Stimulated activated naive CD4-positive, alpha-beta T cell (primary cell): ENCODE measurements at places on chromosomes 5 and 9.

- no peak for DNase-seq
Observed at GRCh38 chr5:102700120-102700831, 54.8 kb upstream of the PAM start.

DNA sequence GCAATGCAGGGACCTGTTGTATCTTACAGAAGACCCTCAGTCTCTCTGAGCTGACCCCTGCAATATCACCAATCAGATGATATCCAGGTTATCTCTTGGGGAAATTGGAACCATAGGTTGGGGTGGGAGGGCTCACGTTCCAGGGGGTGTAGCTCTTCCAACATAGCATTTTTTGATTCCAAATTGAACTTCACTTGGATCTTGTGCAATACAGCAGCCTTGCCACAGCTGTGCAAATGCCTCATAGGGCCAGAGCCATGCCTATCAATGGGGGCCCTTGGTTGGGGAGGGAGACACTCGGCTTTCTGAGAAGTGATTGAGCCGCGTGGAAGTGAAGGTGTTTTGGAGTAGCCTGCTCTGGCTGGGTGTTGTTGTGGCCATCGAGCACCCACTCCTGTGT is 117.2 kb upstream of the PITX1 start:
- DNase-seq: no peak

DNA sequence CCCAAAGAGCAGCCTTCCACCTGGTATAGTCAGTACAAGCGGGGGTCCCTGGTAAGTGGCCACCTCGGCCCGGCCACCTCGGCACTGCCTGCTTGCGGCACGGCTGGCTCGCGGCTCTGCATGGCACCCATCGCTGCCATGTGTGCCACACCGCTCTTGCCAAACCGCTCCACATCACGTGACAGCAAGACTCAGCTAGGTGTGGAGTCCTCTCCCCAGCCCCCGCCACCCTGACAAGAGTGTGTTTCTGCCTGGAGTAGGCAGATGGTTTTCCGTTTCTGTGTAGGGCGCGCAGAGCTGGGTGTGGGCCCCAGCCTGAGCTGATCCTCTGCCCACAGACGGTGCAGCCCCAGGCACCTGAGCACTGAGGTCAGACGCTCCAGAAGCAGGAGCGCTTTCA is 50.5 kb upstream of the FCN2 start:
- DNase-seq: no peak

- no peak for DNase-seq
Observed at GRCh38 chr5:138439477-138440158, 761 bp downstream of the REEP2 start.

- no peak for DNase-seq
Observed at GRCh38 chr5:90640484-90641059, 82.0 kb downstream of the ADGRV1 start.

DNA sequence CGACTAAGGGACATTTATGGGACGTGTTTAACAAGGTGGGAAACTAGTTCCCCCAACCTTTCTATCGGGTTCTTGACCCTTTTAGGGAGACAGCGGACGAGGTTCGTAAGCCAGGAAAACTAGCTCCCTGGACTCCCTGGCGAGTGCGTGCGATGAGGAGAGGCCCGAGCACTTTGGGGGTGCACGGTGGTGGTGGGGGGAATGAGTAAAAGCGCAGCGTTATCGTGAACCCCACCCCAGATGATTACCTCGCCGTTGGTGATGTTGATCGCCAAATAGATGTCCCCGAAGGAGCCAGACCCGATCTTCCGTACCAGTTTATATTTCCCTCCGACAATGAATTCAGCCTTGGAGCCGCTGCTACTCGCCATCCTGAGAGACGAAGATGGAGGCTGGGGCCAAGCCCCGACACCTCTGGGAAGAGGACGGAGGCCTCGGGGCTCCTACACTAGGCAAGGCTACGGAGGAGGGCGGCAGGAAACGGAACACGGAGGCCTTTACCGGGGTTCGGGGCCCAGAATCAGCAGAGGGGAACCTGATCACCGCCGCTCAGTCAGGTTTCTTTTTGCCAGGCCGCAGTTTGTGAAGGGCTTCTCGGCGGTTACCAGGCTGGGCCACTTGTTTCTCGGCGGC is 529 bp downstream of the CSNK1A1 start:
- peak; percentile 67 for DNase-seq

- no peak for DNase-seq
Observed at GRCh38 chr9:114607671-114608524, 3.2 kb upstream of the TMEM268 start.

GRCh38 chr5:74240783-74241750 is 399.5 kb downstream of the ENC1 start:
- no peak for DNase-seq

- DNase-seq: no peak
Observed at GRCh38 chr9:136203408-136204144, 1.4 kb downstream of the LHX3 start.

- DNase-seq: no peak
Observed at GRCh38 chr5:132378580-132378979, 9.1 kb downstream of the SLC22A5 start.

- DNase-seq: no peak
Observed at GRCh38 chr5:180074462-180074861, 2.9 kb upstream of the RNF130 start.

DNA sequence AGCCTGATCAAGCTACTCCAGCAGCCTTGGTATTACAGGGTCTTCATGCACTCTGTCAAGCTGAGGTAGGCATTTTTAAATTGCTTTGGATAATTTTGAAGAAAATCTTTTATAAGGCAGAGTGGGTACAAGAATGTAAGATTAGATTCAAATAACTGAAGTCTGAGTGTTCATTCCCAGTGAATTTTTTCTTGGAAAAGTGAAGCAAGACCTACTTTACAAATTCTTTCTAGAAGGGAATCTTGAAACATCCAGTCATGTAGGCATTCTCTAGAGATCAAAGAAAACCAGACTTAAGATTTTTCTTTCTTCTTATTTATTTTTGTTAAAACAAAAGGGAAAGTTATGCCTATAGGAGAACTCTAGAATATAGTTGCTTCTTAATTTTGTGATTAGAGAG is 139.0 kb downstream of the FOCAD start:
- no peak for DNase-seq

- DNase-seq: no peak
Observed at GRCh38 chr9:101435601-101436079, at the start of gene ALDOB. Gene ALDOB (minus strand): TSS chr9:101435774. CDS start chr9:101430887, 4,887 bp downstream.

GRCh38 chr5:55758231-55758630 is 20.4 kb downstream of the DDX4 start:
- DNase-seq: no peak

DNA sequence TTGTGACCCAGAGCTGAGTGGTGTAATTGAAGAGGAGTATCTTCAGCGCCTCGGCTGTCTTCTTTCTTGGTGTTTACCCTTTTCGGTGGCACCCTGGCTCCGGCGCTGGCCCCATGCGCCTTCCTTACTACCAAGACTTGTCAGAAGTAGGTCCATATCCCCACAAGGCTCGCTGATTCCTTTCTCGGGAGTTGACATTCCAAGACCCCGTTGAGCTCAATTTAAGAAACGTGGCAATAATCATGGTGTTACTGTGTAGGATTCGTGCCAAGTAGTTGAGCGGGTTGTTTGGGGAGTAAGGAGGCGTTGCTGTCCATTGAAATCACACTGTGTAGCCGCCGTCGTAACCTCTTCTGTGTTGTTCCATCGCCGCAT is 795 bp downstream of the NDUFAF2 start:
- no peak for DNase-seq

- no peak for DNase-seq
Observed at GRCh38 chr5:154535535-154535934, 57.5 kb upstream of the HAND1 start.

DNA sequence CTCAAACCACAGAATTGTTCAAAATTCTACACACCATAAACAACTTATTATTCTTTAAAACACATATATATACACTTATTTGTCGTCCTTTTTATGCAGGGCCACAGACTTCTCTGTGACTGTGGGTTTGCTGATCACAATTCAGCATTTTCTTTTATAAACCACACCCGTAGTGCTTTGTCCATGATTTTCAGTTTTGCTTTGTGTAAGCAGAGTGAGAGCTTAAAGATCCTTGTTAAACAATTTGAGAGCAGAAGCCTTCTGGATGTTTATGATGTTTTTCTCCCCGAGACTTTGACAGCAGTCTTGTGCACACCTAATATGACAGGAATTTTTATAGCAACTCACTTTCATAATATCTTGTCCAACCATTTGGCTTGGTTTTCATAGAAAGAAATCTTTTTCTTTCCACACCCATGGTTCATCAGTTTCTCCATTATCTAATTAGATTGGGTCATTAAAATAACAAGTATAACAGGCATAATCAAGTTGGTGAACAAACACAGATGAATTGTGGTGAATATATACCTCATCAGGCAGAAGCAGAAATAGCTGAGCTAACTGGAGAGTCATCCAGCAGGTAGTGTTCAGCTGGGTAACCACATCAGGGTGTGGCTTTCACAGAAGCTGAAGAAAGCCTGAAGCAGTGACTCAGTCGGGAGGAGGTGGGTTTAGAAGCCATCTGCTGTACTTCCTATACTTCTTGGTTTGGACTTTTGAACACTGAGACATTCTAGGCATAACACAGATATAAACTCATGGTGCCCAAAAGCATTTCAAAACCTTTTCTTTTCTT is 232.8 kb downstream of the DOCK8 start:
- DNase-seq: peak; percentile 27

DNA sequence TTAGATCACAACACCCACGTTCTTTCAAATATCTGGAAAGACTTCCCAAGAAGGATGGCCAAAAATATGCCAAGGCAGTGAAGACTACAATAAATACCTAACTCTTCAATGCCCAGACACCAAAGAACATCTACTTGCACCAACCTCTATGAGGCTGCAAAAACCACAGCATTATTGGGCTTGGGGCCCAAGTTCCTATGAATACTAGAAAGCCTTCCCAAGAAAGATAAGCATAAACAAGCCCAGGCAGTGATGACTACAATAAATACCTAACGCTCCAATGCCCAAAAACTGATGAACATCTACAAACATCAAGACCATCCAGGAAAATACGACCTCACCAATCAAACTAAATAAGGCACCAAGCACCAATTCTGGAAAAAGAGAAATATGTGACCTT is 41.3 kb downstream of the AP3B1 start:
- DNase-seq: no peak

DNA sequence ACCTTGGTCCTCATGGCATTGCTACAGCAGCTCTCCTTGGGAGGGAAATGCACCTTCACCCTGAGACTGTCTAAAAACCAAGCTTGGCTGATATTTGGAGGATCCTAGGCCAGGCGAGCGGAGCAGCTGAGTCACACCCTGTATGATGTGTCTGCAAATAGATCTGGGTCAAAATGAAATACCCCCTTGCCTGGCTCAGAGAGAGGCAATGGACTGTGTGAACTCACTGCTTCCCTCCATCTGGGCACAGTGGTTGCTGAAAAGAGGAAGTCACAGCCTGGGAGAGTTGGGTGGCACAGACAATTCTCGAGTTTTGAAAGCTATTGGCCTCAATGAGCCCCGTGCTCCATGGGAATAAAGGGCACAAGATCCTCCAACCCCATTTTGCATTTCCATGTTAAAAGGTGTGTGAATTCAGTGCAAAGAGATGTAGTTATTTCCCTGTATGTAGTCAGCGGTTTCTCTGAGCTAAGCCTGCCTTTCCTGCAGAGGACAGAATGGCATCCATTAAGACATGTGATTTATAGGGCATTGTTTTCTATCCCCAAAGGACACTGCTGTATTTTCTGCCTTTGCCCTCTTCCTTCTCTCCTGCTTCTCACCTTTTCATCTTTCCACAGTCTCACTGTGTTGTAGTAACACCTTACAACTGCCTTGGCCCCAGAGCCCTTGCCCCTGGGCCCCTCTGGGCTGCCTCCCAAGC is 177.2 kb downstream of the GADD45G start:
- no peak for DNase-seq

- DNase-seq: no peak
Observed at GRCh38 chr5:54829102-54829501, 156.3 kb downstream of the ESM1 start.

GRCh38 chr5:160770718-160771117 is 81.3 kb downstream of the ATP10B start:
- DNase-seq: no peak

DNA sequence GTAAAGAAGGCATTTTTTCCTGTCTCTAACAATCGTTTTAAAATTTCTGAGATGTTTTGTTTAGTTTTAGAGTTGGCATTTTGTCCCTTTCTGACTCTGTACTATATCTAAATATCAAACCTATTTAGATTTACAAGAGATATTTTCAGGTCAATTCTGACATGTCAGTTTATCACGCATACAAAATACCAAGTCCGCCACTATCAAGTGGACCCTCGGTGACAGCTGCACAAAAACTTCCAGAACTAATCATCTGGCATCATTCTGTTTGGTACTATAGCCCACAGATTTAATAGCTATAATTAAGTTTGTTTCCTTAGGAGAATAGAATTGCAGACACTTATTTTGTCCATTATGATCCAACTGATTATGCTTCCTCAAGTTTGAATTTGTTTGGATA is 1278.2 kb downstream of the CDH12 start:
- DNase-seq: no peak

GRCh38 chr5:142472306-142472951 is 147.6 kb upstream of the SPRY4 start:
- no peak for DNase-seq

GRCh38 chr9:16358751-16359150 is 511.7 kb downstream of the BNC2 start:
- no peak for DNase-seq

- DNase-seq: no peak
Observed at GRCh38 chr9:74721696-74722660, 165.7 kb downstream of the TRPM6 start.

- no peak for DNase-seq
Observed at GRCh38 chr5:106397700-106398099, 1273.0 kb downstream of the EFNA5 start.

DNA sequence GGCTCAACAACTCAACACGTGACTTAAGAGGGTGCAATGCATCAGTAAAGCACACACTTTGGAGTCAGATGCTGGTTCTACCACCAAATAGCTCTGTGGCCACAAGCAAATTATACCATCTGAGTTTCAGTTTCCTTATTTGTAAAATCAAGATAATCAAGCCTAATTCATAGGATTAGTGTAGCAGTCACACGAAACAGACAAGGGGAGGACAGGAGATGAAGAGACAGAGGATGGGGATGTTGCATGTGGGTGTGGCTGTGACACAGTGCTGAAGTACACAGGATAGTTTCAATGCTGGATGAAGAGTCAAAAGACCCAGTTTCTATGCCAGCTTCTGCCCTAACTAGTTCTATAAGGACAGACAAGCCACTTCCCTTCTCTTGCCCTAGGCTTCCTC is 60.2 kb downstream of the SPOCK1 start:
- no peak for DNase-seq

- DNase-seq: no peak
Observed at GRCh38 chr5:9716838-9717281, 86.7 kb upstream of the TAS2R1 start.

DNA sequence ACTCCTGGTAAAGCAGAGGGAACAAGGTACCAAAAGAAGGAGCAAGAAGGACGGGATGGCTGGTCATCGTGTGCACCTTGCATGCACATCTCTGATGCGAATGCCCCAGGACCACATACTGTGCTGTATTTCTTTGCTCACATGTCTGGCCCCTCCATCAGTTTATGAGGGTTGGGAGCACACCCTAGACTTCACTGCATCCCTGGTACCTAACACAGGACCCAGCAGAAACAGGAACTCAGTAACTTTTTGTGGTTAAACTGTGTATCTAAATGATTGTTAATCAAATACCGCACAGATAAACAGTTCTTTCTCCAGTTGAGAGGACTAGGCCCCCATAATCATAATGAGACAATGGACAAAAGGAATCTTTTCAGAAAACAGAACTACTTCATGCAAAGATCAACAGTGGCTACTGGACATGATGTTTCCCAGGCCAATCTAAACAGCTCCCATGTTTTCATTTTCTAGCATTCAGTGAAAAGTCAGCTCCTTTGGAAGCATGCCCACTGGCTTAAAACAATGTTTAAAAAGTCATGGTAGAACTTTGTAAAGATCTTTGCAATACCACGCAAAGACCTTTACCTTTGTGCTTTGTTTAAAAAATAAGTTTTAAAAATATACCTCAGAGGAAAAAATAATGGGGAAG is 55.5 kb upstream of the IFNK start:
- DNase-seq: no peak
